ENCODE measurements at places on chromosomes 16 and 17.
A peak's percentile ranks its signal among the peaks of the same experiment; 100 is the strongest.

DNA sequence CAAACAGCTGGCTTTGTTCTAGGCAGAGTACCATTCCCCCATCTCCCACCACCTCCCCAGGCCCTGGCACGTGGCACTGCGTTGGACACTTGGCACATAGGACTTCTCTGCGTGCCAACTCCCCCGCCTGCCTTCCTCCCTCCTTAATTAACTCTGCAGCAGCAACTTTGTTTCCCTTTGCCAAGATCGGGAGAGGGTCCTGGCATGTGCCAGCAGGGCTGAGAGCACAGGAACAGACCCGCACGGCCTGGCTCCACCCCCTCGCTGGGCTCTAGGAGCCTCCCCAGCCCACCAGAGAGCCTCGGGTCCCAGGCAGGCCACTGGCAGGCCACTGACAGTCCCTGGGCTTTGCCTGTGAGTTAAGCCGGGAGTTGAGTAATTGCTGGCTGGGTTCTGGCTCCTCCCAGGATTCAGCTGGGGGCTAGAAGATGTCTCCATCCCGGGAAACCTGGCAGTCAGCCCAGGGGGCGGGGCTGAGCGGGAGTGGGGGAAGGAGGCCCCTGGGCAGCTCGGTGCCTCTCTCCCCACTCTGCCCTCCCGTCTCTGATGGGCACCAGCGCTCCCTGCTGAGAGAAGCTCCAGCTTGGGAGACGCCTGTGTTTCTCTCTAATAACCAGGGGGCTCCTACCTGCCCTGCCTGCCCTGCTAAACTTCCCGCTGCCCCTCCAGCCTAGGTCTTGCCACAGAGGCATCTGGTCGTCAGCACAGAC, 224.0 kb upstream of the TNRC6C start:
- no peak for DNase-seq

DNA sequence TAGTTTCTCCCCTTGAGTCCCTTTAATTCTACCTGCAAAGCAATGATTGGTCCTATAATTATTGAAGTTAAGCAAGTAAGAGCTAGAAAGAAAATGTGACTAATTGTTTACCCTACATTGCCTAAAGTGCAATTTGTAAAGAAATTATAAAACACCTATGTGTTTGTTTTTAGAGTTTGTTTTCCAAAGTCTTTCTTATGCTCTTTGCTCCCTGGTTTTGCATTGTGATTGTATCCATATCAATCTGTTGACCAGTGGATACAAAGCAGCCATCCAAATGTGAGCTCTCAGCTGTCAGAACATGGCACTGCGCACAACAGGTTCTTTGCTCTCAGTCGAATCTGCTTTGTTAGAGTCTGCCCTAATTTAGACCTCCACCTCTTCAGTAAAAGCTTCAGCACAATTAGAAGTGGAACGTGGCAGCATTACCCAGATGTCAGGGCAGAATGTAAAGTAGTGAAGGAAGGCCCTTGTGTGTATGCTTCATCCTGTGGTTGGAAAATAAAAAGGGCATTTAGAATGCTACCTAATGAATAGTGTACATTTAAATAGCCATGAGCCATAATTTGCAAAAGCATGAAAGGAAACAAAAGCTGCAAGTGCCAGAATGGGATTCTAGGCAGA, 70.5 kb downstream of the AATF start:
- DNase-seq, result no peak

DNA sequence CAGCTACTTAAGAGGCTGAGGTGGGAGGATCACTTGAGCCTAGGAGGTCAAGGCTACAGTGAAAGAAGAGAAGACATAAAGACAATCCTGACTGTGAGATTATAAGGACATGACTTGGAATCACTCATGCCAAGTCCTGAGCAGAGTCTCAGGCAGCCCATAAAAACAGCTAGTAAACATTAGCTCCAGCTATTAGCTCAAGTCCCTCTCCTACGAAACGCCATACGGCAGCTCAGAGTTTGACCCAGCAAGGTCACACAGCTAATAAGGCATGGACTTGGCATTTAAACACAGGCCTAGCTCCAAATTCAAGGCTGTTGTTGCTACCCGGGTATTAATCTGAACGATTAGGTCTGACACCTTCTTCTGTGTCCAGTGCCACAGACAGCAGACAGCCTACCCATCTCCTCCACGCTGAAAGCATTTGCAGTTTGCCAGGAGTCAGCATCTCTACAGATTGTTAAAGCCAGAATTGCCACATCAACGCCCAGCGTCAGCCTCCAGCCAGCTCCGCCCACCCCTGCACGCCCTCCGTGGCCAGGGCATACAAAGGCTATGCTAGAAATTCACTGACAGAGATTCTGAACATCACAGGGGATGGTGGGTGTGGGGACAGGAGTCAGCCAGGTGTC, 9.9 kb upstream of the TMEM114 start:
- no peak for DNase-seq

GRCh38 chr17:8142887-8143580, 9.2 kb downstream of the PER1 start:
- DNase-seq, result no peak

DNA sequence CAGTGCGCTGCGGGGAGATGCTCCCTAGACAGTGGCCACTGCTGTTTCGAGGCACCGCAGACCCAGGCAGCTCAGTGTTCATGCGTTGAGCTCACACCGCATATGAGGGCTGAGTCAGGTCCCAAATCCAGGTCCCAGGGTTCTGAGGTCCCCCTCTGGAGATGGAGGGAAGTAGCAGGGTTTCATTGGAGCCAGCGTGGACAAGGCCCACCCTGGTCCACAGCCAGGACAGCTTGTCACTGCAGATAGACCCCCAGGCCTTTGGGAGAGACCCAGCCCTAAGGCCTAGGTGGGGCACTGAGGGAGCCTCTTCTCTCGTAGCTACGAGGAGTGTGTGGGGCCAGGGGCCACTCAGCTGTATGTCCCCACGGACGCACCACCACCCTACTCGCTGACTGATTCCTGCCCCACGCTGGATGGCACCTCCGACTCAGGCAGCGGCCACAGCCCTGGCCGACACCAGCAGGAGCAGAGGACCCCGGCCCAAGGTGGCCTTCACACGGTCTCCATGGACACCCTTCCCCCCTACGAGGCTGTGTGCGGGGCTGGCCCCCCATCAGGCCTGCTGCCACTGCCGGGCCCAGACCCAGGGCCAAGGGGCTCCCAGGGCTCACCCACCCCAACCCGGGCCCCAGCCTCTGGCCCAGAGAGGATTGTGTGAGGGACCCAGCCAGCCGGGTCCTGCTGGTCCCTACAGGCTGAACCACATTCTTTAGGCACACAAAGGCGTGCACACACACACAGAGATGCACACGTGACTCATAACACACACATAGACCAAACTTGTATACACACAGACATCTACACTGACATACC, 53.4 kb downstream of the BEAN1 start:
- DNase-seq, result no peak

DNA sequence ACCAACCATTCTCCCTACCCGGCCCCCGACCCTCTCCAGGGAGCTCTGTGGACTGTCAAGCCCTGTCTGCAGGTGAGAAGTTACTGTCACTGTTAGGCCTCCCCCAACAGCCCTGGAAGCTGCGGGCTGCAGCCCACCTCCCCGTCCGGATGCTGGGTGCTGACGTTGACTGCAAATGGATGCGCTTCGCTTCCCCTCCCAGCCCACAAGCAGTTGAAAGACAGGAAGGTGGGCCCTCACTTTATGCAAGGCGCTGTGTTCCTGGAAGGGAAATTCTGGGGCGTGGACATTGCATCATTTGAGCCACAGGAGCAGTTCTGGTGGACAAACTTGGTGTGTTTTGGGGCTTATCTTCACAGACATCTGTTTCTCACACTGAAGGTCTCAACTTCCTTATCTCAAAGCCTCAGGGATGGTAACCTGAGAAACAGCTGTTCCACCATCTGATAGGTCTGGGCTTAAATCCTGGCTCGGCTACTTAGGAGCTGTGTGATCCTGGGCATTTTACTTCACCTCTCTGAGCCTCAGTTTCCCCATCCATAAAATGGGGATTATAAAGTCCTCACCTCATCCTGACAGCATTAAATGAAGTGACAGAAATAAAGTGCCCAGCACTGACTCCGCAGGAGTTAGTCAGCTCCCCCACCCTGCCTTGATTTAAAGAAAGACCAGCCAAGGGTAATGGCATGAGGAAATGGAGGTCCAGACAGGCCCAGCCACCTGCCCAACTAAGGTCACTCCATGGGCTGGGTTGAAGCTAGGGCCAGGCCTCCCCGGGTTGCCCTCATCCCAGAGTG, 4.6 kb upstream of the DRC7 start:
- peak; percentile 42 for DNase-seq

DNA sequence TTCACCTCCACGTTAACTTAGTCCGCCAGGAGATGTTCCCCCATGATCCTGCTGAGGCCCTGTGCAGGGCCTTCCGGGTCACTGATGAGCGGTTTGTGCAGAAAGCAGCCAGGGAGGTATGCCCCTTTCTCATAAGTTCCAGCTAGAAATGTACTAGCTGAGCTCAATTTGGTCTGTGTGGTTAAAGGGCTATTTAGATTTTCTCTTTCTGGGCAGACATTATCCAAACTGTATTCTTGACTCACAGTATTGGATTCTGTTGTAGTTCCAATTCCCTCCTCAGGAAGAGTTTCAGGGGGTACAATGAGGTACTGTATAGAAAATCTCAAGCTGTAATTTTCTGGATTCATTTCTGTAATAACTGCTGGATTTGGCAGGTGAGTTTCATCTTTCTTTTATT, 137.1 kb downstream of the TRIM37 start:
- DNase-seq, result no peak

DNA sequence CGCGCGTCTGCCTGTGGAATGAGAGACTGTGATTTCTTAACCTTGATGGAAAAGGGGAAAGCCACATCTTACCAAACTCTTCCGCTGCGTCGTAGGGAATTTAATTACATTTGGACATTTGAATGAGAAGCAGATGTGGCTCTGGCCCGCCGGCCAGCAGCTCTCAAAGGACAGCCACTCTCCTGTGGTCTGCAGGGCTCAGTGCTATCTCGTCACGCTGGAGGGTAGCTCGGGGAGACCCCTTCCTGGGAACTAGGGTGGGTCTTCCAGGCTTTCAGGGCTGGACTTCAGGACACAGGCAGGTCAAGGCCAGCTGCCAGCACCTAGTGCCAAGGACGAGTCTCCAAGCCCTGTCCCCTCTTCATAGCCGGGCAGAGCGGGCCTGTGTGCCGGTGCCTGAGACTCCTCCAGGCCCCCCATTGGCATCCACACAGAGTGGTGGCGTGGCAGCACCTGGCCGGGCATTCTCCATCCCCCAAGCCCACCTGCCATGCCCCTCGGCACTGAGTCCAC, 15.9 kb upstream of the TBX2 start:
- DNase-seq, result no peak

- no peak for DNase-seq
Measured at GRCh38 chr16:89815639-89816348, 653 bp downstream of the FANCA start.

GRCh38 chr17:50495918-50496317, 12.3 kb upstream of the MYCBPAP start:
- DNase-seq, result no peak

DNA sequence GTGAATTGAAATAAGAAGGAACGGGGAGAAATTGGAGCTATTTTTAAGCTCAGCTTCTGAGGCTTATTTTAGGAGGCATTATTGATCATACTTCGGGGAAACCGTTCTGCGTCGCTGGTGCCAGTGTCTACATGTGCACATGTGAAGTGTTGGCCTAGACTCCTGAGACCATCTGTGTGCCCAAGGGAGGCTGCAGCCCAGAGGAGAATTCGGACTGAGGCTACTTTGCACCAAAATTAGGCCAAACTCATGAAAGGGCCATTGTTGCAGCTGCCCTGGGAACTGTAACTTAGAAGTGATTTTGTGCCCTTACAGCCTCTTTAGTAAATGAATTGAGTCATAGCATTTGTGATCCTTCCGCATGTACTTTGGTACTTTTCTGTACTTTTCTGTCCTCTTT, 102.0 kb upstream of the NOL11 start:
- DNase-seq, result no peak

DNA sequence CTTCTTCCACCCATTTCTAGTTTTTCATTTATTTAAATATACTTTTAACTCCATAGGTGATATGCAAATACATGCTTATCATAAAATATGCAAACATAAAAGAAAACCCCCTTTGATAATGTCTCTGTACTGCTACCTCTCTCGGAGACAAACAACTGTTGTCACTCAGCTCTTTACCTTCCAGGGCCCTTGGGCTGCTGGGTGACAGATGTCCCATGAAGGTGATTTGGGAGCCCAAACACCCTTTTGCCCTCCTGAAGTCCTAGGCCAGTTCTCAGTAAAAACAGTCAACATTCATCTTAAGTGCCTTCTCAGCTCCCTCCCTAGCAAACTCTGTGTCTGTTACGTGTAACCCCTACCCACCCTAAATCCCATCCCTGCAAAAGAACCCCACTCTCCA, 37.5 kb downstream of the CHD9 start:
- no peak for DNase-seq

DNA sequence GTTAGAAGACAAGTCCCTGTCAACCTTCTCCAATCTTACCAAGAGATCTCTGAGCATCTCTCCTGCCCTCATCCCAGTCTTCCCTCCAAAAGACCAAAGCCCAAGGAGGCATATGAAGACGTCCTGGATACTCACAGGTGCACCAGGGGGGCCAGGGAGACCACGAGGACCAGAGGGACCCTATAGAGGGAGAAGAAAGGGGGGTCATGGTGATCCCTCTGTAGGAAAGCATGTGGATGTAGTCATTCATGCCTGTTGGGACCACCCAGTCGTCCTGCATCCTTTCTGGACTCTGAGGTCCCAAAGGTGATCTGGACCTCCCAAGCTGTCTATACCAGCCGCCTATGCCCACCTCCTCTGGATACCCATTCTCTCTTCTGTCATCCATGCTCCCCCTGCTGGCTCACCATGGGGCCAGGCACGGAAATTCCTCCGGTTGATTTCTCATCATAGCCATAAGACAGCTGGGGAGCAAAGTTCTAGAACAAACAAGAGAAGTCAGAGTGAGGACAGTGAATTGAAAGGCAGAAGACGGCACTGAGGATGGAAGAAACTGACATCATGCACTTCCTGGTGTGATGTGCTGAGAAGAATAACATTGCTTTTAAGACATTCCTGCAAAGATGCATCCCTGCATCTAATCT, 3.3 kb downstream of the COL1A1 start:
- DNase-seq, result peak; percentile 29

- DNase-seq, result no peak
Measured at GRCh38 chr17:61159221-61159814, 240.3 kb upstream of the TBX2 start.

GRCh38 chr17:65987988-65988387, 203.9 kb downstream of the CEP112 start:
- no peak for DNase-seq

Data from stimulated activated CD8-positive, alpha-beta memory T cell treated with anti-CD3 and anti-CD28 coated beads, Interleukin-15, amount 100 ng/mL, for 48 hours (primary cell).